Activated naive CD4-positive, alpha-beta T cell (primary cell): ENCODE measurements at places on chromosomes 1 and 21.
A peak's percentile ranks its signal among the peaks of the same experiment; 100 is the strongest.

GRCh38 chr1:60895252-60895651, 187.1 kb upstream of the NFIA start:
- no peak for DNase-seq

DNA sequence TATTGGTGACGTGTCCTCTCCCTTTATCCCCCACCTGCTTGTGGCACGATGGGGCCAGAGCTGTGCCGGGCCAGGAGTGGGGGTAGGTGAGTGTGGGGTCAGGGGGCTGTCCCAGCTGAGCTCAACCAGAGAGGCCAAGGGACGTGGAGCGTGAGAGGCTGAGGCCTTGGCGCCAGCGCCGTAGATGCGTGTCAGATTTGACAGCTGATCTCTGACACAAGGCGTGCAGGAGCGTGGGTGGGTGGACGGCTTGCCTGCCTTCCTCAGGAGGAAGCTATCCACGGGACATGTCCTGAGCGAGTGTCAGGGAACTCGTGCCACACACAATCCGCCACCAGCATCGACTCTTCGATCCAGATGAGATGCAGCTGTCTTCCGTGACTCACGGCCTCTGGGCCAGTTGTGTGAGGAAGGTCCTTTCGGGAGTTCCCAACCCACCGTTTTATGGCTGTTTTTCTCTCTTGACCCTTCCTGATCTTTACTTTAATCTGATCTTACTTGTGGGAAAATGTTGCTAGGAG, 56.7 kb downstream of the SPSB1 start:
- no peak for DNase-seq

- no peak for DNase-seq
Measured at GRCh38 chr1:184262109-184262508, 124.7 kb upstream of the C1orf21 start.

DNA sequence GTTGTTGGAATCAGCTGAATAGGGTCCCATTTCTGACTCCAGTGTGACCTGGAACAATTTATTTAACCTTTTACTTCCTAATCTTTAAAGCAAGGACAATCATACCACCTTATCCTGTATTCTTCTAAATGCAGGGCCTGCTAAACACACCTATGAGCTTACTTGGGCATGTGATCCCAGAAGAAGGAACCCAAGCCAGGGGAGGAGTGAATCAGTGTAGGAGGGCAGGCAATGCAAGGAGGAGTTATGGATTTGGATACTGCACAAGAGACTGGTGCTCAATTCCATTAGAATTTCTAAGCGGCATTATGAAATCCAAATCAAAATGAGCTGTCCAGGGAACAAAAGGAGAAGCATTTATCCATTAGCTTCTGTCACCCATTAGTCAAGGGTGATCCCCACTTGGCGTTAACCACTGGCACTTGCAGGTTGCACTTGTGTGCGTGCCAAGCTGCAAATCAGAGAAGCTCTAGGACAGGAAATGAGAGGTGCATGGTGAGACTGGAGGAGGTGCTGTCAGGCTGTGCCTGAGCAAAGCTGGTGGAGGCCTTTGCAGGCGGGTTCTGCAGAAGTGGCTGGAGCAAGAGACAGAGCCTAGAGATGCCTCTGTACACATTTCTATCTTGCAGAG, 297.2 kb upstream of the PLXNA2 start:
- DNase-seq: no peak

GRCh38 chr21:39187141-39187540, 3.9 kb upstream of the PSMG1 start:
- DNase-seq: no peak

DNA sequence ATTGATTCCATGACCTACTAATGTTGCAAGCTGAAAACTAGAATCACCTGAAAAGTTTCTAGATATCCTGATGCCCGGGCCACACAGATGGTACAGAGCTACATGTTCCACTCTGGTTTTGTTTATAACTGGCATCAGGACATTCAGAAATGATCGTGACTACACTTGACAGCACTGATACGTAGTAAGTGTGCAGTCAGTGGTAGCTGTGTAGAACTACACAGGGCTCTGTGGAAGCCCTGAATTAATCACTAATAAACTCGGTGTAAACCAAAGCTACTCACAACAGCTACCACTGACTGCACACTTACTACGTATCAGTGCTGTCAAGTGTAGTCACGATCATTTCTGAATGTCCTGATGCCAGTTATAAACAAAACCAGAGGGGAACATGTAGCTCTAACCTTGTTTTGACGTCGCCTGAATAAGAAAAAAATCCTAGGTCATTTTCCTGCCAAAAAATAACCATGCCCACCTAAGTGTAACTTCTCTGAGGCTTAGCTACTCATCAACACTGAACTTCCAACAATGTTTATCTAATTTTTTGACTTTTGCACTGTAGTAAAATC, 149.7 kb downstream of the TGFBR3 start:
- no peak for DNase-seq

GRCh38 chr1:17023573-17023972, 11.8 kb upstream of the ATP13A2 start:
- no peak for DNase-seq

- DNase-seq: no peak
Measured at GRCh38 chr1:235205687-235206086, 44.6 kb upstream of the RBM34 start.

- DNase-seq: no peak
Measured at GRCh38 chr1:69737527-69738185, 169.9 kb downstream of the LRRC7 start.

- DNase-seq: no peak
Measured at GRCh38 chr1:201038186-201038876, 14.8 kb upstream of the KIF21B start.

DNA sequence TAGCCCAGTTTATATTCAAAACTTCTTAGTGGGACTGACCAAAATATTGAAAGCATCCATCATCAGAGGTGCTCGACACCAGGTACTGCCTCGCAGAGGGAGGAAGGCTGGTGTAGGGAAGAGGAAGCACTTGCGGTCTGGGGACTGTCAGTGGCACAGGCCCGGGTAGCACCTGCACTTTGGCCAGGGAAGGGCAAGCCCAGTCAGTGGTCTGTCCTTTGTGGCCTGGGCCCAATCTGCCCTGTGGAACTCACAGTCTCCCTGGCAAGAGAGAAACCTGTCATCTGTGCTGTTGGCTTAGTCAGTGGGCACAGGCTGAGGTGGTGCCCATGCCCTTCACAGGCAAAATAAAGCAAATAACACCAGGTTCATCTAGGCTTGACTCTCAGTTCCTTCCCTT, 77.4 kb downstream of the SYT6 start:
- no peak for DNase-seq

GRCh38 chr1:31775210-31775999, 11.3 kb upstream of the ADGRB2 start:
- DNase-seq: no peak

- DNase-seq: no peak
Measured at GRCh38 chr1:235329139-235329902, 951 bp downstream of the GGPS1 start.

DNA sequence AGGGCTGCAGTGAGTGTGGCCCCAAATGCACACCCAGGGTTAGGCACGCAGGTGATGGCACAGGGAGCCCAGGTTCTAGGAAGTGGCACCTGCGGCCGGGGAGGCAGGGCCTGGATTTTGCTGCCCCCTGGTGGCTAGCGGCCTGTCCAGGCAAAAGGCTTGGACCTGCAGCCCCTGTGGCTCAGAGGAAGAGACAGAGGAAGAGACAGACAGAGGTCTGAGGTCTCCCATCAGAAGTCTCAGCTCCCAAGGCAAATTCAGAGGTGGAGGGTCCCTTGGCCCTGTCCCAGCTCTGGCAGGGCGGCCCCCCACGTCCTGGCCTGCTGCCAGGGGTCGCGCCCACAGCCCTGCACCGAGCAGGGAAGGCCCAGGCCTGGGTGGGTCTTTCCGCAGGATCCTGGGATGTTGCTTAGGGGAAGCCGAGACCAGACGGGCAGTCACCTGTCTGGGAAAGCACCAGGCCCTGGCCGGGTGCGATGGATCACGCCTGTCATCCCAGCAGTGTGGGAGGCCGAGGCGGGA, 8.0 kb upstream of the TNFRSF14 start:
- DNase-seq: peak; percentile 62

DNA sequence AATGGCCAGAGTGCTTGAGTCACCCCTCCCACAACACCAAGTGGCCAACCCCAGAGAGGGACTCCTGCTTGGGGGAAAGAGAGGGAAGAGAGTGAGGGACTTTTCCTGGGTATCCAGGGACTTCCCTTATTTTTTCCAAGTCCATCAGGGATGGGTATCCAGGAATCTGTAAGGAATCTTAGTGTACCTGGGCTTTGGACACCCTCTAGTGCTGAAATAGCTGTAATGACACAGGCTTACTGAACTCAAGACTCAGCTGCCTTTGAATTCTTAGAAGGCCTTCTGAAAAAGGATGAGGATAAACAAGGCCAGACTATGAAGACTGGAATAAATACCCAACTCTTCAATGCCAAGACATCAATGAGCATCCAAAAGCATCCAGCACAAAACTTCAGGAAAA, 12.0 kb downstream of the TSHB start:
- no peak for DNase-seq

DNA sequence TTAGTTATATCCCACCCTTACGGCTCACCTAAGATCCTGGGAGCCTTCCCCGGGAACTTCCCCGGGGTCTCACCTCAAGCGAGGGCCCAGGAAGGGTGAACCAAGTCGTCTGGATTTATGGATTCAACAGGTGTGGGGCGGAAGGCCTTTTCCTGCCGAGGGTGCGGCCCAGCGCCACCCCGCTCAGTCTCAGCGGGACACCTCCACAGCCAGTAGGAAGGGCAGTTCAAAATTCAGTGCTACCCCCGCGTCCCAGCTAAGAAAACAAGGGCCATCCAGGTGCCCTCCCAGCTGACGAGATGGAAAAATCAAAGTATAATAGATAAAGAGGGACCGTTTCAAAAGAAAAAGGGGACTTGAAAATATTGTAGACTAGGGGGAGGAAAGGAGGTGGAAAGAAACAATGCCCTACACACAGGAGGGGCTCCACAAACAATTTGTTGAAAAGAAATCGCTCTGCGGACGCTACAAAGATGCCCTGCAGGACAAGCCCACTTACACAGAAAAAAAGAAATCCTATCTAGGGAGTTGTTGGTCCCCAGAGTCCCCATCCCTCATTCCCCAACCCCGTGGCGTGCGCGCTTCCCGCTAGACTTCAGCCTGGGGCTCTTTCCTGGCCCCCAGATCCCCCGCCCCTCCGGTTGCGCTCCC, 1.3 kb downstream of the SLC2A1 start:
- DNase-seq: no peak

GRCh38 chr1:15341634-15342407, 67.9 kb upstream of the EFHD2 start:
- DNase-seq: no peak

DNA sequence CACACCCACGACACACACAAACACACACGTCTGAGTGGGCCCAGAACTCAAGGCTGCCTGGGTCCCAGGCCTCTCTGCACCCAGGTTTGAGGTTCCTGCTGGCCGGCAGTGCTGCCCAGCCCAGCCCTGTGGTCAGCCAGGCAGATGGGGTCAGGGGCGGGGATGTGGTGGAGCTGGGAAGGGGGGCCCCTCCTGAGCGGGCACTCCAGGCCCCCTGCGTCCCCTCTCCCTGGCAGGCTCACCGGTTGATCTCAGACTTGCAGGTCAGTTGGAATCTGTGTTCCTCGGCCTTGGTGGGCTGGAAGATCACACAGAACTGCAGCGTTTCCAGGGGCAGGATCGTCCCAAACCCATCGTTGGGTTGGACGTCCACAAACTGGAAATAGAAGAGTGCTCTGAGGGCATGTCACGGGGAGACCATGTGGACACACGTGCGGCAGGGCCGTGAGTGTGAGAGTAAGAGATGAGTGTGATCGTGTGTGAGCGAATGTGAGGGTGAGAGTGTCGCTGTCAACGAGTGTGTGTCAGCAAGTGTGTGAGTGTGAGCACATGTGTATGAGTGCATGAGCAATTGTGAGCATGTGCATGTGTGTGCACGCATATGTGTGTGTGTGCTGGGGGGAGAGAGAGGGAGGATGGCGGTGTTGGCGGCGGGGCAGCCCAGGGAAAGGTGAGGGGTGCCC, 19.7 kb upstream of the TMEM52 start:
- DNase-seq: no peak

DNA sequence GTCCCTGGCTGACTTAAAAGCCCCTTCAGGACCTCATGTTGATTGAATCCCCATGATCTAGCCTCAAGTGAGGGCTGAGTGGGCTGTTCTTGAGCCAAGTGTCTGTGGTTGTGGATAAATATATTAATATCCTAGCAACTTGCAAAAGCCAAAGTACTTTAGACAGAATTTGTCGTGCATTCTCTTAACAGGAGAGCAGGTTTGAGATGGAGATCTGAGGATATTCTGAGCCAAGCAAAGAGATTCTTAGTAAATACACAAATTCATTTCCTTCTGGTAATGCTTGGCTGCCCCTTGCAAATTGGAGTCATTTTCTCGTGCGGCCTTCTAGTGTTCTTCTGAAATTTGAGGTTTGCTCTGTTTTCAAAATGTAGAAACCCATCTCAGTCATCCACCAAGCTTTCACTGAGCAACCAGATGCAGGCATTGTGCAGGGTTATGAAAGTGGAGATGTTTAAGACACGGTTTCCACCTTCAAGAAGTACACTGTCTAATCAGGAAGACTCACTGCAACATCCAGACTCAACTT, 242.1 kb upstream of the JUN start:
- DNase-seq: no peak

DNA sequence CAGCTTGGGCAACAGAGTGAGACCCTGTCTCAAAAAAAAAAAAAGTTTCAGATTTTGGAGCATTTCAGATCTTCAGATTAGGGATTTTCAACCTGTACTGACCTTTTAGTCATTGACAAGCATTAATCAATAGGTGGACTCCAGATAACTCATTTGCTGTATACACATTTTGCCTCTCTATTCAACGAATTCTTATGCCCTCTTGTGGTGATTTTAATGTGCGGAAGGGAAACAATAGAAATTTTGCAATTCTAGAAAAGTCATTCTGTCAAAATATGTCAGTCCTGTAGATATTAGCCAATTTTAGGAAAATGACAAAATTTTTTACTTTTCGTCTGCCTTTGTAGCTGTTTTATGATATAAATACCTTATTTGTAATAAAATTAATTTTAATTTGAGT, 11.6 kb upstream of the OR2G2 start:
- no peak for DNase-seq

DNA sequence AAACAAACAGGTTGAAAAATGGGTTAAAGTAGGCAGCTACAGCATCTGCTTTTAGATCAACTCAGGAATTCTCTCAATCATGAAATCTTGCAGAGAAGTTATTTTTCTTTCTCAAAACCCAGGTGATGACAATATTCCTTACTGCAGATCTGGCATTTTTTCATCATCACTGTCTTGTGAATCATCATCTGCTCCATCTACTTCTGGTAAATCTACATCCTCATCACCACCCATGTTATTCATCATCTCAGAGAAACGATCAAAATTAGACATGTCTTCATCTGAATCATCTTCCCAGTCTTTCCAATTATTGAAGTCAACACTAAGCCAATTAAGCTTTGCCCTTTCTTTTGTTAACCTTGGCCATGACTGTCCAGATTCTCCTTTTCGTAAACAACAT, 21.8 kb downstream of the GBP2 start:
- DNase-seq: no peak

DNA sequence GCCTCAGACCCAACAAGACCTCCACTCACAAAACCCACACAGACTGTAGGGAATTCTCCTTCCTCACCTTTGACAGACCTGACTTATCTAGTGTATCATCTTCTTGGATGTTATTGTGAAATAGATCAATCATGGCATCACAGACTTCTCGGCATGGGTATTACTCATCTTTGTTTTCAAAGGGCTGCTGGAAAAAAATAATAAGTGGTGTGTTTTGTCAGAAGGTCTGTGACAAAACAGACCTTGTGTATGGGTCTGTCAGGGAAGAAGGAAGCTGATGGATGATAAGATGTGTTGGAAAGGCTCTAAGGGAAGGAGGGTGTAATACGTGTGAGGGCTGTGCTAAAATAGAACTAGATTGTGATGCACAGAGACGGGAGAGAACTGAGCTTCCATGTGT, 13.9 kb upstream of the S100A7 start:
- no peak for DNase-seq

- DNase-seq: no peak
Measured at GRCh38 chr1:64895500-64895899, 70.8 kb downstream of the JAK1 start.
